ENCODE measurements at places on chromosomes 12 and 14.
A peak's percentile ranks its signal among the peaks of the same experiment; 100 is the strongest.

GRCh38 chr12:118058881-118059280, 2.1 kb downstream of the WSB2 start:
- no peak for DNase-seq

DNA sequence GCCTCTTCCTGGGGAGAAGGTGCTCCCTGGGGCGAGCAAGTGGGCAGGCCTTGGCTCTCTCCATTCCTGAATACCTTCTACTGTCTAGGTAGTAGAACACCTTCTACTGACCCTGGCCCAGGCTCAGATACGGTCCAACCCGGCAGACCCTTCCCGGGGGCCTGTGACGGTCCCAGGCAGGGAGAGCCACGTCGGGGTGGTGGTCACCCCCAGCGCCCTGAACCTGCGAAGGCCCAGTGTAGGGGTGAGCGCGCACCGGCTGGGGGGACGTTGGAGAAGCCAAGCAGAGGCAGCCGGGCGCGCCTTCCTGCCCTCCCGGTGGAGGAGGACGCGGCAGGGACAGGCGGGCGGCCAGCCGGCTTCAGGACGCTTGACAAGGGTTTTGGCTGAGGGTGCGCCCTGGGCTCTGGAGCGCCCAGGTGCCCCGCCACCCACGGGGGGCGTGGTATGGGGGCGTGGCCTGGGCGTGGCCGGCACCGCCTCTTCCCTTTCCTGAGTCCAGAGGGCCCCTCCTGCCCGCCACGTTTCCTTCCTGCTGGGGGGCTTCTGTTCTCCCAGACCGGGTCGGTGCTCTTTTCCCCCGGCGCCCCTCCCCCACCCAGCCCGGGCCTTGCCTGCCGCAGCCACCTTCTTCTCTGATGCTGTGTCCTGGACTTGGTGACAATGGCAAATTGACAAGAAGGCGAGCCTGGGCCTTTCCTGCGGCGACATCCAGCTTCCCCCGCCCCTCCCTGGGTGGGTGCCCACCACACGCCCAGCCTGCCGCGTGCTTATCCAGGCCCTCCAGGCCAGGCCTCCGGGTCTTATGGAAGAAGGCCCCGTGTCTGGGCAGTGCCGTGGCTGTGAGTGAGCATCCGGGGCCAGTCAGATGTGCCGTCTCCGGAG, 24.5 kb upstream of the PPP1R13B start:
- DNase-seq, result no peak

DNA sequence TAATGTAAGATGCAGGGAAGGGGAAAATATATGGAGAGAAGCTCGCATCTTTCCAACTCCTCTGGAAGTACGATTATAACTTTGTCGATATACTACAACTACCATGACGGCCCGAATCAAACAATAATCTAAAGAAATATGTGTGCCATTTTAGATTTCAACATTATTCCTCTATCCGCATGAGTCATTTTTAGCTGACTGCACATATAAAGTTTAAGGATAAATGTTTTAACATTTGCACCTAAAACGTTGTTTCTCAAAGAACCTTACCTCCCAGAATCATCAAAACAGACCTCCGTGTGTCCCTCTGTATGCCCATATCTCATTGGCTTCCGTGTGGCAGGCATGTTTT, 482 bp downstream of the WDHD1 start:
- DNase-seq, result peak; percentile 6

GRCh38 chr12:59843260-59843843, 247.5 kb downstream of the SLC16A7 start:
- DNase-seq, result no peak

DNA sequence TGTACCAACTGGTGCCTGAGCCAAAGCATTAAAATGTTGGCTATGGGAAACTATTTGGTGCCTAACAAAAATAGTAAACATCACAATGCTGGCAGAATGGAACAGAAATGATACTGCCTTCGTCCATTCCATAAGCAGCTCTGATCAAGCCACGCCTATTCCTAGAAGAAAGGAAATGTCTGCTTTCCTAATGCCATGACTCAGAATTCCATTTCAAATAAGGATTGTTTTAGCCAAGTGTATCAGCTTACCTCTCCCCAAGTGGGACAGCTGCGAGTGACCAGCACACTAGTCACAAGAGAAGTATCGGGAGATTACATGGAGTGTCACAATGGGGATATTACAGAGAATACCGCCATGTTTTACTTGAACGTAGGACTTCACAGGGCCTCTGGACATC, 38.7 kb downstream of the GLT8D2 start:
- no peak for DNase-seq

GRCh38 chr12:110536834-110537604, 34.9 kb downstream of the RAD9B start:
- DNase-seq, result peak; percentile 20

GRCh38 chr12:111467092-111467856, 61.6 kb downstream of the SH2B3 start:
- DNase-seq, result no peak

DNA sequence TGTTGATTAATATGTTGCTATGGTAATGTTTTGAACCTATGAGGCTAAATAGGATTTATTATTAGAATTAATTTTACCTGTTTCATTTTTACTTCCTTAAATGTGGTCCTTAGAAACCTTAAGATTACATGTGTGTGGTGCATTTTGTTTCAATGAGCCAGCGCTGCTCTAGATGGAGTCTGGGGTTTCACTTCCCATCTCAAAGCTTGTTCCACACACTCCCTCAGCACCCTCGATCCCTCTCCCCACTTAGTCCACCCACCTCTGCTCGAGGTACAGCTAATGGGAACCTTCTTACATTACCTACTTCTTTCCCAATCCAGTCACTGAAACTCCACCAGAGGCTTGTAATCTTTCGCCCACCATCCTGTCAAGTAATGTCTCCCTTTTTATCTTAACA, 205.2 kb downstream of the PAX9 start:
- no peak for DNase-seq

DNA sequence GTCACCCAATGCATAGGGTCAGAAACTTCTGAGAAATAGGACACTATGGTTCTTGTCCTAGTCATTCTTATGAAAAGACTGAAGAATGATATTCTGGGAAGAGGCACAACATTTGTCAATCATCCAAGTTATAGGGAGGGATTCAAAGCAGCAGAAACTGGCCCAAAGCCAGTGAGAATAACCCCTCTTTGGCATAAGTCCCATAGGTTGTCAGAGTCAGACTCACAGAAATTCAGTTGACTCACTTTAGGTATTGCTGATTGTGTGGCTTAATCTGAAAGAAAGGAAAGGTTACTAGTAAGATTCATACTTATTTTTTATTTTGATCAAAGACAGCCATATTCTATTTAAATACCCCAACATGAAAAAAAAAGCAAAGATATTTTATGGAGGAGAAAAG, 151.0 kb downstream of the SRGAP1 start:
- no peak for DNase-seq

Measured in inflammatory macrophage treated with lipopolysaccharide for 1 hour (primary cell).